ENCODE measurements at places on chromosomes 4 and X. TPM values are rescaled to one million over a fixed set of nuclear protein-coding genes. Genes with fewer than 3 reads are reported as not detected.

The ADH1B gene
- total RNA-seq: not detected

The AKAP14 gene
- not detected for total RNA-seq

DNA sequence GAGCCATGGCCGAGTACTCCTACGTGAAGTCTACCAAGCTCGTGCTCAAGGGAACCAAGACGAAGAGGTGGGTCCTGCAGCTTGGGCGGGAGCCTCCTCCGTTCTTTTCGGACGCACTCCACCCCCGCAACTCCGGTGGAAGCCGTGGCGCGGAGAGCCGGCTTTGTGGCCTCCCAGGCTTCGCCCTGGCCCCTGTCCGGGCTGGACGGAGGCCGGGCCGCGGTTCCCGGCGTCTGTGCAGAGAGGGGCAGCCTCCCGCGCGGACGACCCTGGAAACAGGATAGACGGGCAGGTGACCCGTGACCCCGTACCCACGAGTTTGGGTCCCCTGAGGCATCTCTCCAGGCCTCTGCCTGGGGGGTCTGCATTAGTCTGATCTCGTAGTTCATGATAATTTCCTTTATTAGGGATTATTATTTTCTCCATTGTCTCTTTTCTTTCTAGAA, 356 bp downstream of the FRG1 start:
- DNase-seq: no peak

DNA sequence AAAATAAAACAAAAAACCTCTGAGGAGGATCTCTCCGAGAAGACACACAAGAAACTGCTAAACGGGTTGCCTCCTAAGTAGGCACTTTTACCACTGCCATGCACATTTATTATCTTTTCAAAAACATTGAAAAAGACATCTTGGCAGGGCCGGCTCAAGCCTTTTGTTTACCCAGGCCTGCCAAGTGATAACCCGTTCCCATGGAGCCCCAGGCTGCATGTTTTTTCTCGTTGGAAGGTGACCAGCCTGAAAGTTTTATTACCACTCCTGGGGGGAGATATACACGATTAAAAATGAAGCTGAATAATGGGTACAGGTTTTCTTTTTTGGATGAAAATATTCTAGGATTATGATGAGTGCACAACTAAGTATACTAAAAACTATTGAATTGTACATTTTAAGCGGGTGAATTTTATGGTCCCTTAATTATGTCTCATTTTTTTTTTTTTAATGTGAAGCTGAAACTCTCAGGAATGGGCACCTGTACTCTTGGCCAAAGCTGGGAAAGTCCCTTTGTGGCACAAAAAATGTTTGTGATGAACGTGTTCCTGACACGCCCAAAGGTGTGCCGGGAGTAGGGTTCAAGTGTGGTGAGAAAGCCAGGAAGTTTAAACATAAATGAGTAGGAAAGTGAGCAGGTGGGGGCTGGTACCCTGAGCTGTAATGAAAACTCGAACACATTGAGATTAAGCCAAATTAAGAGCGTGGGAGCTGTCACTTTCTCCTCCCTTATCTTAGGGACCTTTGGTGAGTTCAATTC, 1.5 kb upstream of the MAP7D2 start:
- no peak for DNase-seq

DNA sequence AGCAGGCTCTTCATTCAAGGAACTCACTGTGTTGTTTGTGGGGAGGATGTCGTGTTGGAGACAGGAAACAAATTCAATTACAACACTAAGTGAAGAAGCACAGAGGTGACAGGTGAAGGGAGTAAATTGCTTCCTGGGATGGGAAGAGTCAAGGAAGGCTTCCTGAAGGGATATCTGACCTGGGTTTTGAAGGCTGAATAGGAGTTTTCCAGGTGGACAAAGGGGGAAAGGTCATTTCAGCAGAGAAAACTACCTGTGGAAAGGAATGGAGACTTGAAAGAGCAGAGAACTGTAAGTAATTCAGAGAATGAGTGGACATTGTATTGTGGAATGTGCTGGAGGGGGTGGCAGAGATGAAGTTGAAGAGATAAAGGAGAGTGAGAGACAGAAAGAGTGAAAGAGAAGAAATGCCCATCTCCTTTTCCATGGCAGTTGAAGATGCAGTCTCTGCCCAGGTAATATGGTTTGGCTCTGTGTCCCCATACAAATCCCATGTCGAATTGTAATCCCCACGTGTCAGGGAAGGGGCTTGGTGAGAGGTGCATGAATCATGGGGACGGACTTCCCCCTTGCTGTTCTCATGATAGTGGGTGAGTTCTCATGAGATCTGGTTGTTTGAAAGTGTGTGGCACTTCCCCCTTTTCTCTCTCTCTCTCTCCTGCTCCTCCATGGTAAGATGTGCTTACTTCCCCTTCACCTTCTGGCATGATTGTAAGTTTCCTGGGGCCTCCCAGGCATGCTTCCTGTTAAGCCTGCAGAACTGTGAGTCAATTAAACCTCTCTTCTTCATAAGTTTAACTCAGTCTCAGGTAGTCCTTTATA, 205.7 kb upstream of the BCOR start:
- DNase-seq: no peak

DNA sequence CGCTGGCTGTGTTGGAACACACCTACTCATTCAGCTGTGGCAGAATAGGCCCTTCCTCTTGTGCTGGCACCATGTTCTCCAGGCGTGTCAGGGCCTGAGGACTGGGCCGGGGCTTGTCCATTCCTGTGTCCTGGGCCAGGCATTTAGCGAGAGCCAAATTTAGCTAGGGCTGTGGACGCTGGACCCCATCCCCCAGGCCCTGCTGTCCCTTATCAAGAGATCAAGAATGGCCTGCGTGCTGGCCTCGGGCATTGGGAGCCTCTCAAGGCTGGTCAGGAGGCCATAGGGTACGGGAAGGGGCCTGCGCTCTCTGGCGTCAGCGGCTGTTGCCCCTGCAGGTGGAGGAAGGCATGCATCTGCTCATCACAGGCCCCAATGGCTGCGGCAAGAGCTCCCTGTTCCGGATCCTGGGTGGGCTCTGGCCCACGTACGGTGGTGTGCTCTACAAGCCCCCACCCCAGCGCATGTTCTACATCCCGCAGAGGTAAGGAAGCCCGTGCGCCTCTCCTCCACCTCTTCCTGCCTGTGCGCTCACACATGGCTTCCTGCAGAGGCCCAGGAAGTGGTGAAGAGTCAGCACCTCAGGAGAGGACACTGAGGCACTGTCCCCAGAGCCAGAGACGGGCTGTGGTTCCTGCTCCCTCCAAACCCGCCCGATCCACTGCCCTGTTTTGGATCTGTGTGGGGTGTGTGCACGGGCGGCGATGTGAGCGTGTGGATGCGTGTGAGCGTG, 15.3 kb downstream of the ABCD1 start:
- no peak for DNase-seq

- peak; percentile 84 for DNase-seq
Measured at GRCh38 chr4:113555868-113556267, 205.7 kb downstream of the CAMK2D start.

Data from cardiac muscle cell (in vitro differentiated cells and primary cell).